Motor neuron (in vitro differentiated cells): ENCODE measurements at places on chromosomes 2 and 18. TPM values are rescaled to one million over a fixed set of nuclear protein-coding genes. Genes with fewer than 3 reads are reported as not detected.

ACADL gene
- total RNA-seq: 0.26 and 0.60 TPM in 2 replicates

ZSWIM2 gene
- total RNA-seq: not detected in 2 replicates

CXCR4 gene
- 24.5 and 32.7 TPM in 2 replicates for total RNA-seq

SERPINB4 gene
- 0.89 and 0.99 TPM in 2 replicates for total RNA-seq

UGT1A5 gene
- not detected in 2 replicates for total RNA-seq

LYG2 gene
- total RNA-seq: not detected in 2 replicates

EFR3B gene
- 20.0 and 20.4 TPM in 2 replicates for total RNA-seq

PAX3 gene
- total RNA-seq: 0.86 and 1.5 TPM in 2 replicates

AMER3 gene
- total RNA-seq: 0.10 and 0.11 TPM in 2 replicates

CASP8 gene
- total RNA-seq: 1.3 TPM in 2 replicates

SPRED2 gene
- total RNA-seq: 9.3 and 9.6 TPM in 2 replicates

QPCT gene
- total RNA-seq: 31.7 and 35.4 TPM in 2 replicates

ERICH2 gene
- total RNA-seq: not detected in 2 replicates

KLHL41 gene
- total RNA-seq: 0.63 and 0.91 TPM in 2 replicates

GPC1 gene
- total RNA-seq: 22.7 and 26.0 TPM in 2 replicates

FLACC1 gene
- total RNA-seq: 0.27 and 0.61 TPM in 2 replicates

VSNL1 gene
- 2.3 and 2.5 TPM in 2 replicates for total RNA-seq

CERKL gene
- 7.6 and 9.5 TPM in 2 replicates for total RNA-seq

TXNDC9 gene
- 44.7 and 51.7 TPM in 2 replicates for total RNA-seq

IMPACT gene
- 16.1 and 17.3 TPM in 2 replicates for total RNA-seq

CNRIP1 gene
- total RNA-seq: 23.3 and 23.9 TPM in 2 replicates

ALPI gene
- total RNA-seq: 0.18 and 0.58 TPM in 2 replicates

RAPH1 gene
- 73.6 and 76.5 TPM in 2 replicates for total RNA-seq

ADRA2B gene
- 0.38 and 0.45 TPM in 2 replicates for total RNA-seq

TNFAIP6 gene
- total RNA-seq: not detected in 2 replicates

CKAP2L gene
- 9.0 and 10.8 TPM in 2 replicates for total RNA-seq

SCN3A gene
- total RNA-seq: 23.3 TPM in 2 replicates

GTF2A1L gene
- total RNA-seq: 0.66 and 1.1 TPM in 2 replicates

SLC9A4 gene
- 0.13 and 0.23 TPM in 2 replicates for total RNA-seq

SAG gene
- 0.92 and 1.2 TPM in 2 replicates for total RNA-seq

CD8B gene
- total RNA-seq: not detected in 2 replicates
